Sigmoid colon (tissue), 7 donors: ENCODE measurements at places on chromosomes 16 and 17. TPM values are rescaled to one million over a fixed set of nuclear protein-coding genes. Genes with fewer than 3 reads are reported as not detected.
A peak's percentile ranks its signal among the peaks of the same experiment; 100 is the strongest.

CA4 gene
- 2.1 TPM for total RNA-seq

CALCOCO2 gene
- 130 TPM for total RNA-seq

GSDMA gene
- total RNA-seq, result not detected

KIFC3 gene
- total RNA-seq, result 10.0 TPM

FOXF1 gene
- total RNA-seq, result 68.6 TPM

ARHGAP44 gene
- 2.9 TPM for total RNA-seq

TLCD3A gene
- 3.2 TPM for total RNA-seq

GGT6 gene
- total RNA-seq, result not detected

KRTAP4-3 gene
- total RNA-seq, result not detected

PLLP gene
- total RNA-seq, result 0.99 TPM

SLC7A5 gene
- 2.9 TPM for total RNA-seq

PRAC2 gene
- total RNA-seq, result not detected

KCNAB3 gene
- 2.1 TPM for total RNA-seq

C16orf87 gene
- total RNA-seq, result 5.0 TPM

GRCh38 chr16:28189245-28189644 is 22.5 kb downstream of the XPO6 start:
- no peak for DNase-seq

- DNase-seq, result no peak
Measured at GRCh38 chr16:23433261-23433920, 19.6 kb downstream of the COG7 start.

- DNase-seq, result peak; percentile 45
Measured at GRCh38 chr17:47813077-47813476, 8.5 kb downstream of the OSBPL7 start.

- DNase-seq, result peak; percentile 95
Measured at GRCh38 chr17:61251939-61252865, 147.4 kb upstream of the TBX2 start.

DNA sequence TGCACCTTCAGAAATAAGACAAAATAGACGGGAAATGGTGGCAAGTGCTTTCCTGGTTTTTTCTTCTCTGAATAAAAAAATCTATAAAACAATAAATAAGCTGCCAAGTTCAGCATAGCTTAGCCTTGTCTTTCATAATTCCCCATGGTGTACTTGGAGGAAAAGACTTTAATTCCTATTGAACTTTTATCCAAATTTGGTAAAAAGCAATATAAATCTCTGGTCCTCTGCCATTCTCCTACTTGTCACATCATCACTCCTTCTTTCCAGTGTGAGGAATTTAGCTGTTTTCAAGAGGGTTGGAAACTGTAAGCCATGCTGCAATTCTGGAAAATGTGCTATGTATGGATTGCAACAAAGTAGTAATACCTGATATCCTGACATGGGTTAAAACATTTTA is 551.8 kb upstream of the KIF2B start:
- no peak for DNase-seq

DNA sequence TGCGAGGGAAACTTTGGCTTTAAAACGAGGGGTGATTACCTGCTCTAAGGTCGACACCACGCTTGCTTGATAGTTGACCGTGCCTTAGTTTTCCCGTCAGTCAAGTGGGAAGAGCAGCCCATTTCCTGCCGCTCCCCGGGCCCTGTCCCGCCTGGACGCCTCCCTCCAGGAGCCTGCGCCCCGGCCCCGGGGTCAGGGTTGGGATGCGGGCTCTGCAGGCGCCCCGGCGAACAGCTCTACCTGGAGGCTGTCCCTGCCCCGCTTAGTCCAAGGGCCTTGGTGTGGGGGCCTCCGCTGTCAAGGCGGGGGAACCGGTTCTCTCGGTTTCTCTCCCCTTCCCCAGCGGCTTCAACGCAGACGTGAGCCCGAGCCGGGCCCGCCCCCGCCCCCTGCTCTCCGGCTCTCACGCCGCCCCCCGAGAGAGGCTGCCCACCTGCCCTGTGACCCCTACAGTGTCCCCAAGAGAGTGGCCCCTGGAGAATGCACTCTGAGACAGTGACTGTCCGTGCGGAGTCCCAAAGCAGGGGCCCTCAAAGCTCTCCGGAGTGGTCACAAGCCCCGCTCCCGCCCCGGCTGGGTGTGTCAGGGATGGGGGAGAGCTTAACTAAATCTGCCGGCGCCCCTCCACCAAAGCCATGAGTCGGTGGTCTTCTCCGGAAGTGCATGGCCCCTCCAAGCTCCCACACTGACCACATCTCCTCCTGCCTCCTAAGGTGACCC is 117.4 kb upstream of the SMURF2 start:
- DNase-seq, result no peak

- DNase-seq, result no peak
Measured at GRCh38 chr16:11587643-11588247, 1.0 kb upstream of the LITAF start.

GRCh38 chr17:40511667-40512220 is 10.3 kb upstream of the TNS4 start:
- DNase-seq, result peak; percentile 42

DNA sequence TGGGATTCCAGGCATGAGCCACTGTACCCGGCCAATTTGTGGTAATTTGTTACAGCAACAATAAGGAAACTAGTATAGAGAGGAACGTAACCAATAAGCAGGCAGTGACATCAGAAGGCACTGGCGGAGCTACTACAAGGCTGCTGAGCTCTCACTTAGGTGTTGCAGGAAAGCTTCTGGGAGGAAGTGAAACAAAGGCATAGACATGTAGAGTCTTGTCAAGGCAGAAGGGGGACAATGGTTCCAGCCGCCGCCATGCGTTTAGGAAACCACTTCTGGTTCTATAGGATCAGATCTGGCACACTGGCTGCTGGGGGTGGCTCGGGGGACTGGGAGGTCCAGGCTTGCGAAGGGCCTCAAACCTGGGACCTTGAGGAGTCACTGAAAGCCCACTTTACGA is 9.4 kb upstream of the CPSF4L start:
- DNase-seq, result no peak

GRCh38 chr17:64393000-64393402 is 2.3 kb upstream of the PECAM1 start:
- DNase-seq, result no peak

DNA sequence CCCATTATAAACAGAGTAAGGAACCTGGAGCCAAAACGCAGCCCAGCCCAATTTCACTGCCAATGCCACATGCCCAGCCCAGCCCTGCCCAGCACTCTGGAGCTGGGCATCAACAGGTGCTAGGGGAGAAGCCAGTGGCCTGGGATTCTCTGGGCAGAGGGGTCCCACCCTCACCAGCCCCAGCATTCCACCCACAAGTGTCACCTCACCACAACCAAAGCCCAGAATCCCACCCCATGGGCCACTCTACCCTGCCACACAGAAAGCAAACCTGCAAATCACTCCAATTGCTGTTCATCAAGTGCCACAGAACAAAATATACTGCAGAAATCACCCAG is 102.5 kb upstream of the CDH5 start:
- peak; percentile 39 for DNase-seq

DNA sequence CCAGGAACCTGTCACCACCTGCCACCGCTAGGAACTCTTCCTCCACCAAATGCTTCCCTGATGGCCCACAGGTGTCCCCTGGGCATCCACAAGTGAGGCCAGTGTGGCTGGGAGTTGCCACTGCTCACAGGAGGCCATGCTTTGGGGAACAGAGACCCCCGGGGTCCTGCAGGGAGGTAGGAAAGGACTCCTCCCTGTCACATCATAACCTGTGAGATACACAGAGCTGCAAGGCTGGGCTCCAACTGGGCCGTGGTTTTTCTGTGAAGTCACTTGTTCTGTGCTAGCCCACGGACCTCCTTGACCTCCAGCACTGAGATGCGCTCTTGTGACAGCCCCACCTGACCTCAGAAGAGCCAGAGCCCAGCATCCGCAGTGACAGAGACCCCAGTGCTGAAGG is 311.2 kb downstream of the C16orf95 start:
- peak; percentile 52 for DNase-seq

DNA sequence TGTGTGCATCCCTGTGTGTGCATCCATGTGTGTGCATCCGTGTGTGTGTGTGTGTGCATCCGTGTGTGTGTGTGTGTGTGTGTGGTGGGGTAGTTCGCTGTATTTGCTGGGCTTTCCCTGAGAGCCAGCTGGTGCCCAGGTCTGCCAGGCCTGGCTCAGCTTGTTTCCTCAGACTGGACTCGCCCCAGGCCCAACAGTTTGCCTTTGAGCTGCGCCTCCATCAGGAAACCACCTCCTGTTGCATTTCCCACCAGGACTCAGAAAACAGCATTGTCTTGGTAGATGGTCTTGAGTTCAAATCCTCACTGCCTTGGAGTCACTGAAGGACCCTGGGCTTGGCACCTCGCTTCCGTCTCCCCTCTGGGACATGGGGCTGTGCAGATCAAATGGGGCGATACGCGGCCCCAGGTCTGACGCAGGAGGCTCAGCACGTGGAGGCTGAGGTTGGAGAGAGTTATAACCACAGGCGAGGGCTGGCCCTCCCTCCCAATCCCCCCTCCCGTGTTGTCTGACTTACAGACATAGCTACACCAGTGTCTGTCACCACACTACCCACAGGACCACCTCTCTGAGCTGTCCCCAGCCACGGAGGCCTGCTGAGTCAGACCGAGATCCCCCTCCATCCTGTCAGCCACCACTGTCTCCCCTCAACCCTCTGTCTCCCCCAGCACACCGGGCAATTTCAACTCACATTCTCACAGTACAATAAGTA is 4.7 kb downstream of the ITGAE start:
- DNase-seq, result no peak

DNA sequence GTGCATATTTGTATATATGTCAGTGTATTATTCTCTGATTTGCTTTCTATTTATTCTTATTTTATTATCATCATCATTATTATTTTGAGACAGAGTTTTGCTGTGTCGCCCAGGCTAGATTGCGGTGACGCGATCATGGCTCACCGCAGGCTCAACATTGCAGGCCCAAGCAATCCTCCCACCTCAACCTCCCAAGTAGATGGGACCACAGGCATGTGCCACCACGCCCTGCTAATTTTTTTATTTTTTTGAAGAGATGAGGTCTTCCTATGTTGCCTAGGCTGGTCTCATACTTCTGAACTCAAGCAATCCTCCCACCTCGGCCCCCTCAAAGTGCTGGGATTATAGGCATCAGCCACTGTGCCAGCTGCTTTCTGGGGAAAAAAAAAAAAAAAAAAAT is 8.4 kb upstream of the ARHGAP17 start:
- no peak for DNase-seq
